ENCODE measurements at places on chromosomes 12 and 14.

DNA sequence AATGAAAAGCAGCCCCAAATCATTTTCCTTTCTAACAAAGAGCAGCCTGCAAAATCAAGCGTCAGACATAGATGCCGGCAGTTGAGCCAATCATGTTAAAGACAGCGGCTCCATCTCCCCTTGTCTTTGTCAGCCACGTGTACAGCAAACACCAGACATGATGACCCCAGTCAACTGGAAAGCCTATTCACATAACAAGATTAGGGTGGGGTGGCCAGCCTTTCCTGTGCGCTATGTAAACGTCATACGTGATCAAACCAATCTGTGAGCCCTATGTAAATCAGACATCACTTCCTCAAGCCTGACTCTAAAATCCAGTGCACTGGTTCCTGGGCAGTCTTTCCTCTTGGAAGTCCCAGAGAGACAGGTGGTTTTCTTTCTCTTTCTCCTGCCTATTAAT, 9.9 kb upstream of the FICD start:
- no peak for DNase-seq

- DNase-seq, result no peak
These were observed 3.2 kb downstream of the SUSD6 start for GRCh38 chr14:69614592-69614991.

DNA sequence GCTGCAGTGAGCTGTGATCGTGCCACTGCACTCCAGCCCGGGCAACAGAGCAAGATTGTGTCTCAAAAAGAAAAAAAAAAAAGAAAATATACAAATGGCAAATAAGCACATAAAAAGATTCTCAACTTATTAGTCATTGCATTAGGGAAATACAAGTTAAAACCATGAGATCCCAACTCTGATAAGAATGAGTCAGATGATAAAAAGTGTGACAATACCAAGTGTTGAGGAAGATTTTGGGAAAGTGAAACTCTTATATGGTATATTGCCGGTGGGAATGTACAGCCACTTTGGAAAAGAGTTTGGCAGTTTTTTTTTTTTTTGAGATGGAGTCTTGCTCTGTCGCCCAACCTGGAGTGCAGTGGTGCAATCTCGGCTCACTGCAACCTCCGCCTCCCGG, 7.6 kb upstream of the PRPF40B start:
- DNase-seq, result no peak

DNA sequence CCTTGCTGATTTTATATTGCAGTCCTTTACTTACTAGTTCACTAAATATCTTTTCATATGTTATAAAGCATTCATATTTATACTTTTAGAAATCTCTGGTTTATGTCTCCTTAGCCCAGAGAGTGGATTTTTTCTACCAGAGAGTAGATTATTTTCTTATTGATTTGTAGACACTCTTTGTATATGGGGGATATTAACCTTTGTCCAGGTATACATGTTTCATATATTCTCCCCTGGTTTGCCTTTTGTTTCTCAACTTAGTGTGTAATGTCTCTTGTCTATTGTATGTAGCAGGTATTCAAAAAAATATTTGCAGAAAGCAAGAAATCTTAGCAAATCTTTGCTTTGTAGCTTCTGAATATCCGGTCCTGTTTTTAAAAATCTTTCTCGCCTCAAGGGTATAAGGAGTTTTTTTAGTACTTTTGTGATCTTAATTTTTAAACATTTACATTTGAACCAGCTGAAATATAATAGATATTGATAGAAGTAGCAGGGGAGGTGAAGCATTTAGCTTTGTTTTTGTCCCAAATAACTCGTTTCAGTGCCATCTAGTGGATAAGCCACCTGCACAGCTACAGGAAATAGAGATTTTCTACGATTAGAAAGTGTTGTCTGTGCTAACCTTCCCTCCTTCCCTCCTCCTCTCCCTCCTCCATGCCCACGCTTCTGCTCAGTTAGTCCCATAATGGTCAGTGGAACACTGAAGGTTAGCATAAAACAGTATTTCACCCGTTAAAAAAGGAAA, 97.0 kb downstream of the PHETA1 start:
- no peak for DNase-seq

GRCh38 chr12:76445462-76445861, 97.2 kb upstream of the BBS10 start:
- no peak for DNase-seq

- DNase-seq, result no peak
These were observed 267.4 kb downstream of the ADAMTS20 start for GRCh38 chr12:43284486-43285158.
